Kidney (tissue), 22 donors: ENCODE measurements at places on chromosomes 4 and X. TPM values are rescaled to one million over a fixed set of nuclear protein-coding genes. Genes with fewer than 3 reads are reported as not detected.

DNA sequence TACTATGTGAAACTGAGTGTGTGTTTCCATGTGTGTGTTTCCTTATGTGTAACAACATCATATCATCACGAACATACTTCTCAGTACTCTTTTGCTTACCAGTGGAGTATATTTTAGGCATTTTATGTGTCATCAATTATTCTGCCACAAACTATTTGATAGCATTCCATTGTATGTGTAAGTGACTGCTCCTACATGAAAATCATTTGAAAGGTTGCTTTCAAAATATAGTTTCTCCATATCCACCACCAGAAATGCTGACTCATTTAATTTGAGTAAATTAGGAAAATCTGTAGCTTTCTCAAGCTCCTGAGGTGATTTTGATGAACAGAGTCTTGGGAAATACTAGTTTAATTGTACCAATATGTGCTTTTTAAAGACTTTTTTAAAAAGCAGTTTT is 376.2 kb downstream of the PCDH18 start:
- DNase-seq: no peak

DNA sequence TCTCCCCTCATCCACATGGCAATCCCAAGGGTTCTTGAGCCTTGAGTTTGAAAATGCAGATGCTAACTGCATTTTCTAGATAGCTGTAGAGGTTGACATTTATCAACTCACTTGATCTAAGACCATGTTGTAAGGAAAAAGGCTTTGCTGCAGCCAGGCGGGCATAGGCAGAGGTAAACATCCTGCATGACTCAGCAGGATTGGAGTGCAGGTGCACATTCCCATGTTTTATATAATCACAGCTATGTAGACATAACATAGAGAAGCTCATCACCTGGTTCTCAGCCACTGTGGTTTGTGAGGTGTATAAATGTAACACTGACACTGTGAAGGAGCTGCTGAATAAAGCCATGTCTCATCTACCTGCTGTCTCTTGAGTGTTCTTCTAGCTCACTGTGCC is 62.3 kb upstream of the PDE5A start:
- DNase-seq: no peak

- no peak for DNase-seq
These were observed 20.0 kb downstream of the RHOH start for GRCh38 chr4:40216622-40217366.

DNA sequence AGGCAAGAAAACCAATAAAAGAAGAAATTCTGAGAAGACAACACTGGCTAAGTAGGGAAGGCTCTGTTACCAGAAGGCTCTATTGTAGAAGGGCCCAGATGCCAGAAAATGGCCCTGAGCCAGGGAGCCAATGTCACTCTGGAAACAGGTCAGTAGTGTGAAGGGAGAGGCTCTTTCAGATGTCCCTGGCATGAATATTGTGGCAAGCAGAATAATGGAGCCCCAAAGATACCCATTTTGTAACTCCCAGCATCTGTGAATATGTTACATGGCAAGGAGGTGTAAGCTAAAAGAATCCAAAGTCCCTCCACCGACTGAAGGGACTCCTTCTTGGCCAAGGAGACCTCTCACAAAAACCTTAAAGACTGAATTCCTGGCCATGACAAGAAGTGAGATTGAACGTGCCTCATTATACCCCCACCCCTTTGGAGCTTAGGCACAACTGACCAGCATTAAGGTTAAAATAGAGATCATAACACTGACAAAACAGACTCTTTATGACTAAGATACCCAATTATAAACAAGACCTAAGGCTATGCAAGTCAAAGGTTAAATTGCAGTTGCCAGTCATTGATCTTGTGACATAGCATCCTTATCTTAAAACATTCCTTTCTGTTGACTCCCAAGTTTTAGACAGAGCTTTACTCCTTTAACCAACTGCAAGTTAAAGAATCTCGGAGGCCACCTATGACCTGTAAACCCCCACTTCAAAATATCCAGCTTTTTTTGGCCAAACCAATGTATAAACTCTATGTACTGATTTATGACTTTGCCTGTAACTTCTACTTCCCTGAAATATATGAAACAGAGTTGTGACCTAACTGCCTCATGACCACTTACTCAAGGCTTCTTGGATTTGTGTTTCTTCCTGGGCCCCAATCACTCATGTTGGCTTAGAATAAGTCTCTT is 42.2 kb upstream of the SMIM10 start:
- DNase-seq: peak; percentile 34

- no peak for DNase-seq
These were observed 44.4 kb upstream of the STOX2 start for GRCh38 chr4:183860731-183861130.

- DNase-seq: peak; percentile 50
These were observed 37.8 kb upstream of the PCDH19 start for GRCh38 chrX:100447655-100448397.

DNA sequence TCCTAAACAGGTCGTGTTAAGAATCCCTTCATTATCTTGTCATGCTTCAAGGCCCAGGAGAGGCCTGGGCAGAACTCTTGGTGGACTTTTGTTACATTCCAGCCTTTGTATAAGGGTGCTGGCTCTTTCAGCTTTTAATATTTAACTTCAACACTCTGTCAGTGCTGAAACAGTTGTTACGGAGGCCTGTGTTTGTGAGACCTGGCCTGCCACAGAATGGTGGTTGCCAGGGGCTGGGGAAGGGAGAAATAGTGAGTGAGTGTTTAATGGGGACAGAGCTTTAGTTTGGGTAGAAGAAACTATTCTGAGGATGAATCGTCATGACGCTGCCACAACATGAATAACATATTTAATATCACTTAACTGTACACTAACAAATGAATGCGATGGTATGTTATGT is 1027.6 kb upstream of the PRKX start:
- DNase-seq: peak; percentile 29

DNA sequence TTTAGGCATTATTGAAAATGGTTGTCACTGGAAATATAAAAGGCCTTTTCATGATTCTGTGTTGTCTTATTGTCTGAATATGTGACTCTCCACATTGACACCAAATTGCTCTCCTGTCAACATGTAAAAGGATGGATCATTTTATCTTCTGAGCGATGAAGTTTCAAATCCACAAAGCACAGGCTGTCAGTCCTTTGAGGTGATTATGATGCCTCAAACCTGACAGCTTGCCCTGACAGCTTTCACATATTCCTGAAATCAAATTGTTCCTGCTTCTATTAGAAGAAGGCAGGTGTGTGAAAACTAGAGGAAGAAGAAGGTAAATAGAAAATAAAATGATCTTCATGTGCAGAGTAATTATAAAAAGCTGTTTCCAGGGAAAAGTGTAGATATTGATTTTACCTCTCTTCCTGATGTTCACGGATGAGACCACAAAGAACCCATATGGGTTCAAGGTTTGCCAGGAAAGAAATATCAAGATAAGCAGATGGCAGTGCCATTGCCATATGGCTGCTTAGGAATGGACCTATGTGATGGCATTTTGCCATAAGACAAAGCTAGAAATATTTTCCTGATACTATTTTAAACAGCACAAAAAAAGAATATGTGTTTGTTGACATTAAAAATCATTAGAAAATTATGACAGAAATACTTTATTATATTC is 1006.3 kb upstream of the AGA start:
- DNase-seq: no peak

DNA sequence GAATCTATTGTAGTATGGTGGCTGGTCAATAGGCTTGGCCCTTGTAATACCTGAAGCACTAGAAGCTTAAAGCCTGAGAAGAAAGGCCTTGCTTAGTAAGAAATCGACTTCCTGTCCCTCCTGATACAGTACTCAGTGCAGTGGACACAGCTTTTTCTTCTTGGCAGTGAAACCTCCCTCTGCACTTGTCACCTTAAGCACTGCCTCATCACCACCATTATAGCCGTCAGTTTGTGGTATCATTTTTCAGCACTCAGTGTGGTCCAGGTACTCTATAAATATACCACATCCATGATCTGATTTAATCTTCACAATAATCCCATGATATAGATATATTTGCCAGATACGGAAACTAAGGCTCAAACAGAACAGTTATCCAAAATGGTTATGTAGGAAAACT is 75.2 kb downstream of the PALLD start:
- no peak for DNase-seq

- peak; percentile 100 for DNase-seq
These were observed at the start of gene ASMTL for GRCh38 chrX:1452516-1453394. Gene ASMTL (minus strand): TSS chrX:1452909. CDS start chrX:1452840, 69 bp downstream.

- peak; percentile 79 for DNase-seq
These were observed 968 bp upstream of the NELFA start for GRCh38 chr4:2009651-2010233.

DNA sequence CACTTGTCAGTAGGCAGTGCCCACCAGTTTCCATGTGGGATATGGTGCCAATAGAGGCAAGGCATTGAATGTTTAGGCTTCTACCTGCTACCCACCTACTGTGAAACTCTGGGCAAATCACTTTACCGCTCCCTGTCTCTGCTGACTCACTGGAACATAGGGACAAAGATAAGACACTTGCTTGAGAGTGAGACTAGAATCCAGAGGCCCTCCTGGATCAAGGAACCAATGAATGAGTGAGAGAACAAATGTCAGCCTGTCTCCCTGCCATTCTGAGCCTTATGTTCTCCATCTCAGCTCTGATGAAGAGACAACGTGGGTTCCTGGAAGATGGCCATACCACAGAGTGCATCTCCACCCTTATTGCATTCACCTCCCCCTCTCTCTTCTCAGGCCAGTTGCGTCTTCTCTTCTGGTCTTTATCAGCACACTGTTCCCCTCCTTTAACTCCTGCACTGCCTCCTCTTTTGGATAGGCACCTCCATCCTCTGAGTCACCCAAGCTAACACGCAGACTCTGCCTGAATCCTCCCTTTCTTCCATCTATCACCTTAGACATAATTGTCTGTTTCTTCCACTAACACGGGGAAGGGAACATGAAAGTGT is 15.4 kb upstream of the PRRG3 start:
- DNase-seq: no peak

DNA sequence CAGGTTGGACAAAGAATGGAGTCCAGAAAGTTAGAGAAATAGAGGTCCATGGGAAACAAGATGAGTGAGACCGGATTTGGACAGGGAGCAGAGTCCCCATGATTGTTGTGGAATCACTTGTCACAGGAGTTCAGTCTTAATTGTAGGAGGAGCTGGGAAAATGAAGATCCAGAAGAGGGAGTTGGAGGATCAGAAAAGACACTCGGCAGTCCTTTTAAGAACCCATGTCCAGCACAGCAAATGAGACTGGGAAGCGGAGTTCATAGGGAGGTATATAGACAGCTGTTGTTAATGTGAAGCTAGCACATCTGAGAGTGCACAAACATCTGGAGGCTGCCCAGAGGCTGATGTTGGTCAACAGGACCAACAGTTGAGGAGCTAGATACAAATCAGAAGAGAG is 111.4 kb upstream of the RXFP1 start:
- peak; percentile 1 for DNase-seq

DNA sequence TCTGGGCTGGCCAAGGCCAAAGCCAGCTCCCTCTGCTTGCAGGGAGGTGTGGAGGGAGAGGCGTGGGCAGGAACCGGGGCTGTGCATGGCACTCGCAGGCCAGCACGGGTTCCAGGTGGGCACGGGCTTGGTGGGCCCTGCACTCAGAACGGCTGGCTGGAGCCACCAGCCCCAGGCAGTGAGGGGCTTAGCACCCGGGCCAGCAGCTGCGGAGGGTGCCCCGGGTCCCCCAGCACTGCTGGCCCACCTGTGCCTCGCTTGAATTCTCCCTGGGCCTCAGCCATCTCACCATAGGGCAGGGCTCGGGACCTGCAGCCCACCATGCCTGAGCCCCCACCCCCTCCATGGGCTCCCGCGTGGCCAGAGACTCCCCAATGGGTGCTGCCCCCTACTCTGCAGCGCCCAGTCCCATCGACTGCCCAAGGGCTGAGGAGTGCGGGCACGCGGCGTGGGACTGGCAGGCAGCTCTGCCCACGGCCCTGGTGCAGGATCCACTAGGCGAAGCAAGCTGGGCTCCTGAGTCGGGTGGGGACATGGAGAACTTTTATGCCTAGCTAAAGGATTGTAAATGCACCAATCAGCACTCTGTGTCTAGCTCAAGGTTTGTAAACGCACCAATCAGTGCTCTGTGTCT is 193.9 kb downstream of the LARP7 start:
- DNase-seq: no peak

GRCh38 chrX:65536291-65536690 is 1.7 kb upstream of the LAS1L start:
- DNase-seq: peak; percentile 10

GRCh38 chrX:36986231-36986630 is 21.9 kb upstream of the FAM47C start:
- no peak for DNase-seq

DNA sequence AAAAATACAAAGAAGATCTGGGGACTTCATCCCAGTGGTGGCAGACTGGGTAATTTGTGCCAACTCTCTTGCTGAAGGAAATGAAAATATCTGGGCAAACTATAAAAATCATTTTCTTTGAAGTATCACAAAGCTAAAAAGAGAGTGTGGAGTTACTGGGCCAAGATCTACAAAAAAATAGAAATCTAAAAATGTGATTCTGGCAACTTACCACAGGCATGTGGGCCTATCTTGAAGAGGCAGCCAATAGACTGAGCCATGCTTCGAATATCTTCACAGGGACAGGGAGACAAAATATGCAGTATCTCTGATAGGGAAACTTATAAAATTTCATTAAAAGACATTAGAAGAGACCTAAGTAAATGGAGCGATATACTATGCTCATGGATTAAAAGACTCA is 168.8 kb downstream of the RCHY1 start:
- DNase-seq: no peak

DNA sequence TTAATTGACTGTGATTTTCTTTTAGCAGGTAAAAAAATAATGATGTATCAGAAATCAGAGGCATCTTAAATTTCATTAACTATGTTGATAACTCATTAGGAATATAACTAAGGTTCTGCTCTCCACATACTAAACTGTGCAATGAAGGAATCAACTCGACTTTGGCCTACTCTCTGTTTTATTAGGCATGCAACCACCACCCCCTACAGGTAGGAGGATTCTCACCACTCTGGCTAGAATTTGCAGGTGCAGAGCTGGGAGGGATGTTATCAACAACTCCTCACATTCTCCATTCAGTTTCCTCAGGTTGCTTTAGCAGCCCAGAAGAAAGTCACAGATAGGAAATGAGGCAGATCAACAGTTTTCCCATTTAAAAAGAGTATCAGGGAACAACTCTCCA is 160.1 kb downstream of the COX18 start:
- DNase-seq: no peak

DNA sequence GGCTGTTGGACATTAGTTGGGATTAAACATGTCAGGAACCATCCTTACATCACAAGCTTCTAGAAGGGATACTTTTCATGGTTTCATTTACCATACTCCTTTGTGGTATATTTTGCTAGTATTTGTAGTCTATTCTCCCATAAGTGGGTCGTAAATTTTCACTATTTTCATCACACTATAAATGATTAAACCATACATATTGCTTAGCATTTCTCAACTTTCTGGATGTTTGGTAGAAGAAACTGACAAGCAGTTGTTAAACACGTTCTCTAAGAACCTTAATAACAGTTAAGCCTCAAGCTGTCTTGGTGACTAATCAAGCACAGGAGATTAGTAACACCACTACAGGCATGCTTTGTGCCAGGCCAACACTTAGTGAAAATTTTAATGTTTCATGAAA is 375.5 kb downstream of the NAF1 start:
- no peak for DNase-seq

- no peak for DNase-seq
These were observed 142.0 kb upstream of the NUDT6 start for GRCh38 chr4:123064390-123064789.

The RNF128 gene
- 18.4 TPM for polyA plus RNA-seq

The GRIPAP1 gene
- polyA plus RNA-seq: 24.0 TPM

The ZBTB33 gene
- polyA plus RNA-seq: 4.4 TPM

The AADAT gene
- polyA plus RNA-seq: 4.6 TPM

The NCAPG gene
- polyA plus RNA-seq: 0.19 TPM

The JCHAIN gene
- 5.1 TPM for polyA plus RNA-seq

The SPARCL1 gene
- polyA plus RNA-seq: 87.4 TPM

The ADH6 gene
- 39.2 TPM for polyA plus RNA-seq

The CENPVL2 gene
- not detected for polyA plus RNA-seq

The KLKB1 gene
- polyA plus RNA-seq: 5.7 TPM
